C1 segment of cervical spinal cord (tissue), 14 donors: ENCODE measurements at places on chromosomes 3 and 15.

DNA sequence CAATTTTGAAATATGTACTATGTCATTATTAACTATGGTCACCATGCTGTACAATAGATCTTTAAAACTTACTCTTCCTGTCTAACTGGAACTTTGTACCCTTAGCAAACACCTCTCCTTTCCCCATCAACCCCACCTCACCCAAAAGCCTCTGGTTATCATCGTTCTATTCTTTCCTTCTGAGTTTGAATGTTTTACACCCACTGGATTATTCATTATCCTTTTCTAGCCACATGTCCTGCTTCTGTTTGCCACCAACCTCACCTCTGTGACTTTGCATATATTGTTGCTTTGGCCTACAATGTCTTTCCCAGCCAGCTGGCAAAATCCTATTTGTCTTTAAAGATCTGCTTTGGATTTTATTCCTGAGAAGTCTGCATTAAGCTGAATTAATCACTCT lies 102.6 kb upstream of the TSPAN3 start:
- no peak for DNase-seq

GRCh38 chr3:127997961-127998360 lies 54.3 kb upstream of the SEC61A1 start:
- DNase-seq = no peak

GRCh38 chr15:68231102-68231818 lies 1.7 kb upstream of the CLN6 start:
- DNase-seq = no peak

- DNase-seq = no peak
Measured at GRCh38 chr3:55728461-55729100, 241.5 kb upstream of the WNT5A start.

GRCh38 chr3:40717471-40717870 lies 192.7 kb downstream of the ZNF621 start:
- no peak for DNase-seq

- DNase-seq = no peak
Measured at GRCh38 chr3:39205131-39205530, 12.7 kb upstream of the XIRP1 start.

- DNase-seq = no peak
Measured at GRCh38 chr3:152261329-152261728, 7.4 kb upstream of the MBNL1 start.

- DNase-seq = no peak
Measured at GRCh38 chr15:84982301-84982920, 755 bp downstream of the PDE8A start.

GRCh38 chr3:116384717-116385116 lies 60.6 kb downstream of the LSAMP start:
- no peak for DNase-seq

GRCh38 chr3:18012436-18012835 lies 270.0 kb upstream of the TBC1D5 start:
- no peak for DNase-seq

- DNase-seq = no peak
Measured at GRCh38 chr15:75407083-75407482, 38.7 kb upstream of the MAN2C1 start.

- no peak for DNase-seq
Measured at GRCh38 chr3:68571321-68571720, 361.0 kb downstream of the TAFA4 start.
